ENCODE measurements at places on chromosomes 16 and 17. TPM values are rescaled to one million over a fixed set of nuclear protein-coding genes. Genes with fewer than 3 reads are reported as not detected.

The DNAI2 gene
- not detected for total RNA-seq

The SDR42E2 gene
- total RNA-seq, result 0.27 TPM

The XYLT1 gene
- 4.5 TPM for total RNA-seq

The CEP295NL gene
- total RNA-seq, result 1.9 TPM

The FAHD1 gene
- total RNA-seq, result 25.8 TPM

The CCL8 gene
- not detected for total RNA-seq

The LGALS3BP gene
- 389 TPM for total RNA-seq

DNA sequence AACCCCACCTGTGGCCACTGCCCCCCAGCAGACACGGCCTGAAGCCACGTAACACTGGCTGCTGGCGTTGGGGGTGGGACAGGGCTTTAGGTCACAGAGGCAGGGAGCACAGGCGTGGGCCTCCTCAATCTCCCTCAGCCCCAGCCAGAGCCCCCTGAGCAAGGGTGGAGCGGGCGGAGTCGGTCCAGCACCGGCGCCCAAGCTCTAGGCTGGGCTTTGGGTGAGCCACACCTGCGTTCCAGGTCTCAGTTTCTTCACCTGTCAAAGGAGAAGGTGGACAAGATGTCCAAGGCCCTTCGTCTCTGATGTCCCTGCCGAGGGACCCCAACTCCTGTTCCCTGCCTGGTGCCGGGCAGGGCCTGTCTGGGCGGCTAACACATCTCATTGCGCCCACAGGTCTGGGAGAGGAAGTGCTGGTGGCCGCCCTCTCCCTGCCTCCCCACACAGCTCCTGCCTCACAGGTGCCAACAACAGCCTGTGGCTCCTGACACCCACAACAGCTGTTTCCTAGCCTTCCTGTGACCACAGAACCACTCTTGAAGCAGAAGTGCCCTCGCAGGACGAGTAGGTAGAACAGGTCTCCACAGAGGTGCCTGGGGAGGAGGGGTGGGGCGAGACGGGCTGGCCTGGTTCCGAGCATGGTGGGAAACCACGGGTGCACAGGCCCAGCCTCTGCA is 12.0 kb downstream of the FAM83G start:
- no peaks in the 10 kb centered on the region for H3K27me3 ChIP-seq
- no peak overlapping the region for H3K4me3 ChIP-seq
- peaks cover 24% of the 10 kb centered on the region for H3K36me3 ChIP-seq
- H3K4me1 ChIP-seq, result no peaks in the 10 kb centered on the region
- H3K27ac ChIP-seq, result no peak overlapping the region
- DNase-seq, result no peak

DNA sequence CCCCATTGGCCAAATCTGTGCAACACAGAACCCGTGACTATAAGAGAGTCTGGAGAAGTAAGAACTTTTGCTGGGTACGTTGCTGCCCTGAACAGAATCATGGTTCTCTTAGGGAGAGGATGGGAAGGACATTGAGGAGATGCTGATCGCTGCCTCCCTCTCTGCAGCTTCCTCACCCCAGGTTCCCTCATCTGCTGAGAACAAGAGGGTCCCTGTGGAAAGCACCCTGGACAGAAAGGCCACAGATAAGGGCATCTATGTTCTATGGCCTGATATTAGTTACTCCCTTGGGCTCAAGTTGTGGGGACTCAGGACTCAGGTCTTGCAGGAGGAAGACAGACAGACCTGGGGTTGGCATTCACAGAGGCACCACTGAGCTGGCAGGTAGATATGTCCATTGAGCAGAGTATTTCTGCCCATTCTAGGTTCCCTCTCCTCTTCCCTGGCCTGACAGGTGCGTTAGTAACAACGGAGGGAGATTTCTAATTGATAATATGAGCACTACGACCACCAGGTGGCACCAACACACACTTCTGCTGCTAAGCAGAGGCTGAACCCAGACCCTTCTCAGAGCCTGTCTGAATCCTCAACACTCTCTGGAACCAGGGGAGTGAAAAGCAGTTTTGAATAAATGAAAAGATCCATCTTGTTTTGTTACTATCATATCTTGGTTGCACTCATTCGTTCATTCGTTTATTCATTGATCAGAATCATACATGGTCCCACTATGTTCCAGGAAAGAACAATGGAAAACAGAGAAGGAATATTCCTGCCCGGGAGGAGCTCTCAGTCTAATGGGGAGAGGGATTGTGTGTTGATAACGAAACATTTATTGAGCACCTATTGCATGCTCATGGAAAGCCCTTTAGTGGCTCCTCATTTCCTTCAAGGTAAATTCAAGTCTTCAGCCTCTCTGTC is 56.4 kb downstream of the SLC6A2 start:
- H3K4me1 ChIP-seq, result no peaks in the 10 kb centered on the region
- peaks cover 47% of the 10 kb centered on the region for H3K27me3 ChIP-seq
- H3K27ac ChIP-seq, result no peak overlapping the region
- no peak overlapping the region for H3K4me3 ChIP-seq

- no peaks in the 10 kb centered on the region for H3K36me3 ChIP-seq
- no peaks in the 10 kb centered on the region for H3K27me3 ChIP-seq
- H3K4me1 ChIP-seq, result peaks cover 17% of the 10 kb centered on the region
These were observed 14.5 kb upstream of the PPM1E start for GRCh38 chr17:58741121-58741625.

GRCh38 chr17:67700037-67700724 is 17.6 kb upstream of the NOL11 start:
- DNase-seq, result no peak
- H3K36me3 ChIP-seq, result no peaks in the 10 kb centered on the region
- no peaks in the 10 kb centered on the region for H3K4me1 ChIP-seq
- H3K27me3 ChIP-seq, result no peaks in the 10 kb centered on the region
- H3K4me3 ChIP-seq, result no peak overlapping the region

DNA sequence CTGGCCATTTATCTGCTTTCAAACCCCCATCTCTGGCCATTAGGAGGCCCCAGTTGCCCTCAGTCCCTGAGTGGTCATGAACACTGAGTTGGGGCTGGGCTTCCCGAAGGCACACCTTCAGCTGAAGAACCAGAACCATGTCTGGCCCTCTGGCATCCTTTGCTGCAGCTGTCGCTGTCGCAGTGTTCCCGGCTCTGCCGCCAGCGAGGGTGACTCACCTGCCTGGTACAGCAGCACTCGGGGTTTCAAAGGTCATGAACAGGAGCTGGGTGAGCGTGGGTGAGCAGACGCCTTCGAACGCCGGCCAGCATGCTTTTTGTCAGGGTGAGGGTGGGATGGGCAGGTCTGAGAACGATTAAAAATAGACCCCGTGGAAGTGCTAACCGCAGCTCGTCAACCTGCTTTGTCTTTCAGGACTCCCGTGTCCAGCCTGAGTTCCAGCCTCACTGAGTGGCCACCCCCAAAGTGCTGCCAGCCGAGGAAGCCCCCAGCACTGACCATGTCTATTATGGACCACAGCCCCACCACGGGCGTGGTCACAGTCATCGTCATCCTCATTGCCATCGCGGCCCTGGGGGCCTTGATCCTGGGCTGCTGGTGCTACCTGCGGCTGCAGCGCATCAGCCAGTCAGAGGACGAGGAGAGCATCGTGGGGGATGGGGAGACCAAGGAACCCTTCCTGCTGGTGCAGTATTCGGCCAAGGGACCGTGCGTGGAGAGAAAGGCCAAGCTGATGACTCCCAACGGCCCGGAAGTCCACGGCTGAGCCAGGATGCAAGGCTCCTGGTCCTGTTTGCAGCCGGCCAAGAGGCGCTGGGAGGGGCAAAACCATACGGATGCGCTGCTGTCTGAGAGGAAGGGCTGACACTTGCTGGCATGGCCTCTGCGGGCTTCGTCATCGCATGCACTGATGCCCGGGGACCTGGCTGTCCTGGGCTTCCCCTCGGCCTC is 7.6 kb downstream of the SNN start:
- peaks cover 12% of the 10 kb centered on the region for H3K36me3 ChIP-seq
- no peaks in the 10 kb centered on the region for H3K27me3 ChIP-seq
- peak overlapping the region; percentile 14 for H3K4me3 ChIP-seq
- H3K4me1 ChIP-seq, result peaks cover 60% of the 10 kb centered on the region
- peak; percentile 72 for DNase-seq

DNA sequence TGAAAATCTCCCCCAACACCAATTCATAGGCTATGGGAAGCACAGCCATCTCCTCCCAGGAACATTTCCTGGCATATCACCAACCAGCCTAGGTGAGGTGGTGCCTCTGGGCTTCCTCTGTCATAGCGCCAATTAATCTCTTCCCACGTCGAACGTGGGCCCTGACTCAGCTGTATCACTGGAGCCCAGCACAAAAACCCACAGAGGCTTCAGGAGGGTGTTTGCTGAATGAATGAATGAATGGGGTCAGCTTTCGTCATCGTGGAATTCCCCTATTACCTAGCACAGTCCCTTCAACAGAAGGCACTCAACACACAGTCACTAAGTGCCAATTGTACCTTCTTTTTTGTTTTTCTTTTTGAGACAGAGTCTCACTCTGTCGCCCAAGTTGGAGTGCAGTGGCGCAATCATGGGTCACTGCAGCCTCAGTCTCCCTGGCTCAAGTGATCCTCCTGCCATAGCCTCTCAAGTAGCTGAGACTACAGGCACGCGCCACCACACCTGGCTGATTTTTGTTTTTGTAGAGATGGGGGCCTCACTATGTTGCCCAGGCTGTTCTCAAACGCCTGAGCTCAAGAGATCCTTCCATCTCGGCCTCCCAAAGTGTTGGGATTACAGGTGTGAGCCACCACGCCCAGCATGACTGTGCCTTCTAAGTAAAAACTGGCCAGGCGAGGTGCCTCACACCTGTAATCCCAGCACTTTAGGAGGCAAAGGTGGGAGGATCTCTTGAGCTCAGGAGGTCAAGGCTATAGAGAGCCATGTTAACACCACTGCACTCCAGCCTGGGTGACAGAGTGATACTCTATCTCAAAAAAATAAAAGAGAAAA is 4.1 kb downstream of the ZNF688 start:
- peaks cover 17% of the 10 kb centered on the region for H3K4me1 ChIP-seq
- H3K36me3 ChIP-seq, result no peaks in the 10 kb centered on the region
- no peak overlapping the region for H3K27ac ChIP-seq
- H3K4me3 ChIP-seq, result no peak overlapping the region
- H3K27me3 ChIP-seq, result no peaks in the 10 kb centered on the region
